Stimulated activated CD8-positive, alpha-beta memory T cell treated with anti-CD3 and anti-CD28 coated beads, Interleukin-7, amount 100 ng/mL, for 1 hour (primary cell): ENCODE measurements at places on chromosomes 6 and 20.
A peak's percentile ranks its signal among the peaks of the same experiment; 100 is the strongest.

- DNase-seq = no peak
These were observed 682.8 kb downstream of the TFAP2A start for GRCh38 chr6:9732056-9732455.

- DNase-seq = no peak
These were observed 81.9 kb downstream of the ZMYND8 start for GRCh38 chr20:47274401-47275108.

DNA sequence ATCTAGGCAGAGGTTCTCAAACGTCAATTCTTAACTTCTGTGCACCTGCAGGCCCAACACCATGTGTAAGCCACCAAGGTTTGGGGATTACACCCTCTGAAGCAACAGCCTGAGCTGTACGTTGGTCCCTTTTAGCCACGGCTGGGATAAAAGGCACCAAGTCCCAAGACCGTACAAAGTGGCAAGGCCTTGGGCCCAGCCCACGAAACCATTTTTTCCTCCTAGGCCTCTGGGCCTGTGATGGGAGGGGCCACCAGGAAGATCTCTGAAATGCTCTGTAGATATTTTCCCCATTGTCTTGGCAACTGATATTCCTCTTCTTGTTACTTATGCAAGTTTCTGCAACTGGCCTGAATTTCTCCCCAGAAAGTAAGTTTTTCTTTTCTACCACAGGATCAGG lies 4.5 kb upstream of the FAM184A start:
- no peak for DNase-seq

GRCh38 chr20:4926531-4927156 lies 74.7 kb downstream of the SLC23A2 start:
- no peak for DNase-seq

- no peak for DNase-seq
These were observed 113.8 kb downstream of the JPH2 start for GRCh38 chr20:44073011-44073674.

- no peak for DNase-seq
These were observed 523.9 kb downstream of the HAO1 start for GRCh38 chr20:7416382-7416781.

DNA sequence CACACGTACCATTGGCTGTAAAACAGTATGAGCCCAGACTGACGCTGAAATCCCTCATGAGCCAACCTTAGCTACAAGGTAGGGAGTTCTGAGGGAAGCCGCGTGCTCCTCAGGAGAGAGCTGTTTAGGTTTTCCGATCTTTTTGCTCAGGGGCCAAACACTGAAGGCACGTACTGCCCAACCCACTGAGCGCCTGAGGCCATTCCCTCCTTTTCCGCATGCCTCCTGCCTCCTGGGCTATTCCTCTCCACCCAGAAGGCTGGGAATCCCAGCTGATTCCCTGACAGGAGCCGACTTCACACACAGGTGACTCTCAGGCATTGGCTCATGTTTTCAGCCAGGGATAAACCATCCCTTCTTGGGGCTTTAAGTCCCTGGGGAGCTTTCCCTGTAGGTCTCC lies 5.4 kb upstream of the FAM83D start:
- no peak for DNase-seq

DNA sequence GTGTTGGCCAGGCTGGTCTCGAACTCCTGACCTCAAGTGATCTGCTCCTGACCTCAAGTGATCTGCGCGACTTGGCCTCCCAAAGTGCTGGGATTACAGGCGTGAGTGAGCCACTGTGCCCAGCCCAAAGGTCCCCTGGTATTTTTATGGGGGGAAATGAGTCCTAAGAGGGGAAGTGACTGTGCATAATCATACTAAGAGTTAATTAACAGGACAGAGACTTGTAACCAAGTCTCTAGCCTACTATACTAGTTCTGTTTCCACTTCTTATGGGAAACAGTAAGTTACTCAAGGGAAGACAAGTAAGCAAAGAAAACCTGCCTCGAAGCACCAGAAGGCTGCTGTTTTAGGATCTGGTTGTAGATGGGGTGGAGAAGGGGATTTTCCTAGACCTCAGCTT lies 27.9 kb downstream of the TCF15 start:
- DNase-seq = no peak

DNA sequence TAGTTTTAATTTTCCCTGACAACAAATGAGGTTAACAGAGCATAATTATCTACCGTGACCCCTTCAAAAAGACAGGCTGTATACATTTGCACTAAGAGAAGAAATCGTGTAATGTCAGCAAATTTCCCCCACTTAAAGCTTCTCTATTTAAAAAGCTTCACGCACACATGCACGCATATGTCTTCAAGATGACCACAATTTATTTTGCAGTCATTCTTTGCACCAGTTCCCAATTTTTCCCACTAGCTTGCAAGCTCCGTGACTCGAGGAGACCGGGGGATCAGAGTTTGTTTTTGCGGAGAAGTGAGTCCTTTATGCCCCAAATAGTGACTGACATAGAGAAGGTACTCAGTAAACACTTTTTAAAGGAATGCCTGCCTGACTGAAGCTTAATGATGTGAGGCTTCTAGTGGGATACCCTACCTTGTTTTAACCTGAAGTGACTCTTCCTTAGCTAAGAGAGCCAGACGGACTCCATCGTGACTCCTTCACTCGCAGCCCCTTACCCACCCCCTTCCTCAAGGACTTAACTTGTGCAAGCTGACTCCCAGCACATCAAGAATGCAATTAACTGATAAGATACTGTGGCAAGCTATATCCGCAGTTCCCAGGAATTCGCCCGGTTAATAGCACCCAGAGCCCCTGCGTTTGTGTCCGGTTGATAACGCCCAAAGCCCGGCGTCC lies 9.3 kb upstream of the NQO2 start:
- no peak for DNase-seq

DNA sequence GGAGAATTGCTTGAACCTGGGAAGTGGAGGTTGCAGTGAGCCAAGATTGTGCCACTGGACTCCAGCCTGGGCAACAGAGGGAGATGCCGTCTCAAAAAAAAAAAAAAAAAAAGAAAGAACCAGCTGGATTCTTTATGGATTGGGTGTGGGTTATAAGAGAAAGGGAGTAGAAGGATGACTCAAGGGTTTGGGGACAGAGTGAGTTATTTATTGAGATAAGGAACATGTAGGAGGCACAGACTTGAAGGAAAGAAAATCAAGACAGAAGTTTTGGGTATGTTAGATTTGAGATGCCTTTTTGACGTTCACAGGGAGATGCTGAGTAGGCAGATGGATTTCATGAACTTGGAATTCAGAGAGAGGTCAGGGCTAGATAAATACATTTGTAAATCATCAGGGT lies 47.6 kb downstream of the KIZ start:
- DNase-seq = no peak

GRCh38 chr6:6332811-6333244 lies 12.4 kb upstream of the F13A1 start:
- no peak for DNase-seq

DNA sequence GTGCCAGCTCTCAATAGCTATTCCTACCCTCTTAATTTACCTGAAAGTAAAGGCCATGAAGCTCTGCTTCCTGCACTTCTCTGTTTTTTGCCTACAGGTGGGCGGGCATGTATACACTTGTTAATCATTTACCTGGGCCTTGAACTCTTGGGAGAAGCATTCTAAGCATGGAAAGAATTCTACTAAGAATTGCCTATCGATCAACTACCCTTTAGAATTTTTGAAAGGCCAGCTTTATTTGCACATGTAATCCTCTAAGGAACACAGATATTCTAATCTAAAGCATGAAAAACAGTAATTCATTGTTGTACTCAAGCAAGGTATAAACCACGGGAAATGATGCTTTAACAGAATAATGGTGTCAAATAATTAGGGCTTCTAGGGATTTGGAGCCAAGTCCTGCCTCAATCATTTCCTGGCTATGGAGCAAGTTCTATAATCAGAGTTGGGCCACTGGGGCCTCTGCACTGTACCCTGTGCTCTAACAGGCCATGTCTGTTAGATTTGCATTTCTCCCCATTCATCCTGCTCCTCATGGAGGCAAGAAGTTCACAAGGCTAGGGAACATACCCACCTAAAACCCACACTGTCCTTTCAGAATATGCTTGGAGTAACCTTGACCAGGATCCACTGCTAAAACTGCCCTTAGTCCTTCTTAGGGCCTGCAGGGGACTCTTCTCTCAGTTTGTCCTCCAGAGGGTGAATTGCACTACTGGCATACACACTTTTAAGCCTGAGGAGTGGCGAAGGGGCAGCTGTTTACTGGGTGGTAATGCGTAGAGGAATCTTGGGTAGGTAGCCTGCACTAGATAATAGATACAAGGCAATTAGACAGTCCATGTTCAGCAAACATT lies 276.4 kb upstream of the JAG1 start:
- DNase-seq = no peak

GRCh38 chr20:25030007-25030648 lies 27.8 kb downstream of the ACSS1 start:
- no peak for DNase-seq

- no peak for DNase-seq
These were observed 362.6 kb upstream of the RNF217 start for GRCh38 chr6:124599656-124600055.

DNA sequence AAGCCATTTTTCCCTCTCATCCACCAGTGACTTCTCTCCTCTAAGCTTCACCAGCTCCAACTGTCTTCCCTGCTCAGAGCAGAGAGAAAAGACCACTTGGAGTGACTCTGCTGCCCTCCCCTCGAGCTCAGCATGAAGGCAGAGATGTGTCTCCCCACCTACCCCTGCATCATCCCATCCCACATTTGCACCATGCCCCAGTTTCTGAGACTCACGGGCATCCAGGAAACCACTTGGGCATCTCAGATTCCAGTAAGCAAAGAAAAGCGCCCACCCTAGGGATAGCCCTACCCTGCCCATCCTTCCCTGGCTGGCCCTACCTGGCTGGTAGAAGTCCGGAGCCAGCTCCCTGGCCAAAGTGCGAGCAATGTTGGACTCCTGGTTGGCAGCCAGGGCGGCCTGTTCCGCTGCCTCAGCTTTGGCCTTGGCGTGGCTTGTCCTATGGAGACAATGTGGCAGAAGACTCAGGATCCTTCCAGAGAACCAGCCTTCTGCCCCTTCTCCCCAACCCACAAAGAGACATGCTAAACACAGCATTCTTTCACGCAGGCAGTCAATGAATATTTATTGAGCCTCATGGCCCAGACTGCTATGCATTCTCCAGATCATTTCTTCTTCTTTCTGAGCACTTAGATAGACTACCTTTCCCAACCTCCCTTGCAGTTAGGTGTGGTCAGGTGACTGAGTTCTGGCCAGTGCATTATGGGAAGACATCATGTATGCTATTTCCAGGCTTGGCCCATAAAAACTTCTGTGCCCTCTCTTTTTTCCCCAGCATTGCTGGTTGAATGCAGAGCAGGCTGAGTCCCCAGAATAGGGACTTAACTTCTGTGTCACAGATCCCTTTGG lies 68.6 kb downstream of the JPH2 start:
- no peak for DNase-seq

DNA sequence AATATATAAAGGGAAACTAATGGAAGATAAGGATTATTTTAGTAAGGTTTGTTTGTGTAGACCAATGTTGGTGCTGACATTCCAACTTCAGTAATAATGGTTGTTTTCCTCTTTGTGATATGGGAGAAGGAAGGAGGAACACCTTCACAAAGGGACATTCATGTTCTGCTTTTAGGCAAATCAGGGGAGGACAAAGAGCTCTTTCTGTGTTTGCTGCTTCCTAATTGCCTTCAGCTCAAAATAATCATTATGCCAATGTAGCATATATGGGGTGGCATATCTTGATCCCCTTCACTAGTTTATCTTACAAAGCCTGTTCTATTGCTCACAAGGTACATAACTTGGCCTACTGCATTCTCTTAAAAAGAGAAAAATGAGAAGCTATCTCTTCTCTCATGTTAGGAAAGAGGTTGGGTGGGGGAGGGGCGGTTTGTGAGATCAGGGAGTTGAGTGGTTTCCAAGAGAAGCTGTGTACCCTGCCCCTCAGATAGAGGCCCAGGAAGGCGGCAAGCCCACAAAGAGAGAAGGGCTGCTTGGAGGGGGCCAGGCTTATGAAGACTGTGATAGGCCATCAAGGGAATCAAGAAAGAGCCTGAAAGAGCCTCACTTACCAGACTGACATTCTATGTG lies 4.7 kb upstream of the ADGRG6 start:
- no peak for DNase-seq

DNA sequence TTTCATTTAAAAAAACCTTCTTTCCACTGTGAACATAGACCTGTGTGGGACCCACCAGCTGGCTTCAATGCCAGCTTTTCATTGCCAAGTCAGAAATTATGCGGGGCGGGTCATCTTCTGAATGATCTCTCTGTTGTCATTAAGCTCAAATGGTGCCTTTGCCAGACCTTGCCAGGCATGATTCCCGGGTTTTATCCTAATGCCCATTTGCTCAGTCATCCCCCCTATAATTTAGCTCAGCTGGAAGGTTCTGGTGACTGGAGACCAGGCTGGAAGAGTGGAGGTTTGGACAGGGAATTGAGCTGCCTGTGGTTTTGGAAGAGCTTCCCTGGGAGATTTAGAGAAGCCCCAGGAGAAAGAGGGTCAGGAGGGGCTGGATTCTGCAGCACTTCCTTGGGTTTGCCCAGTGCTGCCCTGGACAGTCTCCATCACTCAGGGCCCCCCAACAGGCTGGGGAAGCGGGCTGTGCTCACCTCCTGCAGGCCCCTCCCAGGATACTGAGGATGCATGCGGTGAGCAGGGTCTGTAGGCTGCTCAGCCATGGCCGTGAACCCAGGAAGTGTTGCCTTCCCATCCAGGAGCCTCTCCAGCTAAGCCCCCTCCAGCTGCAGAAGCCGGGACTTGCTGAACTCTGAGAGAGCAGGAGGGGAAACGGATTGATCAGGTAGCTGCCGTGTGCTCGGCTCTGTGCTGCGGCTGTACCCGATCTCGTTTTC lies 273.0 kb downstream of the CDH4 start:
- no peak for DNase-seq

- DNase-seq = no peak
These were observed 7.0 kb downstream of the UNC93A start for GRCh38 chr6:167298127-167298526.

GRCh38 chr6:17349427-17349826 lies 44.0 kb upstream of the CAP2 start:
- DNase-seq = no peak

GRCh38 chr20:32789896-32790750 lies 27.9 kb downstream of the DNMT3B start:
- peak; percentile 30 for DNase-seq

- no peak for DNase-seq
These were observed 246.0 kb upstream of the ECI2 start for GRCh38 chr6:4381381-4381780.
